ENCODE measurements at places on chromosomes 5 and 9.

- no peak for DNase-seq
These were observed 15.6 kb upstream of the CD74 start for GRCh38 chr5:150428106-150428876.

GRCh38 chr5:126366199-126366560 lies 57.0 kb upstream of the GRAMD2B start:
- no peak for DNase-seq

GRCh38 chr9:27755846-27756245 lies 182.6 kb upstream of the C9orf72 start:
- DNase-seq, result no peak

DNA sequence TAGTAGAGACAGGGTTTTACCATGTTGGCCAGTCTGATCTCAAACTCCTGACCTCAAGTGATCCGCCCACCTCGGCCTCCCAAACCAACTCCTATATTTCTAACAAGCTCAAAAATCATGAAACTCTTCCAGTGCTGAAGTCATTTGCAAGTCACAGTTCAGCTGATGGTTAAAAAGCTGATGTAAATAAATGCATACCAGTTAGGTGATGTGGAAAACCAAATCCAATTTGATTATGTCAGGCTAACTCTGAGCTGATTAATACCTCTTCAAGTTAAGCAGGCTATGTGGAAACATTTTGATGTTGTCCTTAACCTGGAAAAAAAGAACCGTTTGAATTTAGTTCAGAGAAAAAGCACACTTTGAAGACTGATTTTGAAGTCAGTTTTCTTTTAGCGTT lies 51.0 kb downstream of the TMEM252 start:
- no peak for DNase-seq

DNA sequence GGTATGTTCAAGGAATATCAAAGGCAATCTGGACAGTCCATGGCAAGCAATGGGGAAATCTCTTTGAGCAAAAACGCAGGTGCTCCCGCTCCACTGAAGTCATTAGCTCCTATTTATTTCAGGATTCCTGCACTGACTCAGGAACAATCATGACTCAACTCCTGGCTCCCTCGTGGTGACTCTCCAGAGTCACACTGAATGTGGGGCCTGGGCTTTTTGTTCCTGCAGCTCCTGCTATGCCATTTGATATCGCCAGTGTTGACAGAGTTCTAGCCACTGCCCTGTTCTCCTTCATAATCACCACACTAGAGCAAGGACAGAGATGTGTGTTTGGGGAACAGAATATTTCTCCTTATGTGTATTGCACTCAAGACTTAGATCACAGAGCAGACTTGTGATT lies 187.2 kb upstream of the ZNF462 start:
- DNase-seq, result no peak

DNA sequence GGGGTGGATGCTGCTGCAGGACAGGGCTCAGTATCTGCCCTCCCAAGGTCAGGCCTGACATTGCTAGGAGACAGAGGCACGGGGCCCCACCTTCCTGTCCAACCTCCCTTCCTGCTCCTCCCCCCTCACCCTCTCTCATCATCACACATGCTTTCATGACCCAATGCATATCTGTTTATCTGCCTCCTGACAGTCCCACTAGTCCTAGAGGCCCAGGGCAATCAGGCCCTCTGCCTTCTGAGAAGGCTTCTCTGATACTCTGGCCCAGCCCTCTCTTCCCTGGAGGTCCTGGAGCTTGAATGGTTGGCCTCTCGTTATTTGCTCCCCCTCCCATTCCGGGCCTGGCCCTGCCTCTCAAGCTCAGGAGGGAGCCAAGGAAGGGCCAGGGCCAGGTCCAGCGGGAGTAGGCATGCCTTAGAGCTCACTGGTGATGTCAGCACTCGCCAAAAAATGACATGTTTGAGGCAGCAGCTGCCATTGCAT lies 90.6 kb upstream of the SAP30L start:
- no peak for DNase-seq

- peak; percentile 56 for DNase-seq
These were observed at the start of gene GNPDA1 for GRCh38 chr5:142012792-142013388. Gene GNPDA1 (minus strand): TSS chr5:142013027. CDS start chr5:142012035, 992 bp downstream.

- DNase-seq, result no peak
These were observed 77.5 kb upstream of the RARS1 start for GRCh38 chr5:168408561-168409305.

- DNase-seq, result no peak
These were observed 12.5 kb downstream of the ZNF366 start for GRCh38 chr5:72494623-72495124.

Data from activated CD4-positive, alpha-beta T cell treated with anti-CD3 and anti-CD28 coated beads, Interleukin-2, amount 50 U/mL, for 1 hour (primary cell).